ENCODE measurements at places on chromosomes 11 and 22.

GRCh38 chr22:42336527-42337227 lies 66.2 kb upstream of the TCF20 start:
- DNase-seq, result no peak

- no peak for DNase-seq
Measured at GRCh38 chr11:67117672-67118180, 1.3 kb upstream of the KDM2A start.

GRCh38 chr11:69684651-69685050 lies 9.5 kb upstream of the LTO1 start:
- no peak for DNase-seq

GRCh38 chr11:72793425-72794367 lies at the start of gene STARD10:
Gene STARD10, minus strand, starts transcription at chr11:72794047. Its CDS starts 12,866 bp downstream, at chr11:72781181.
- DNase-seq, result peak; percentile 92

DNA sequence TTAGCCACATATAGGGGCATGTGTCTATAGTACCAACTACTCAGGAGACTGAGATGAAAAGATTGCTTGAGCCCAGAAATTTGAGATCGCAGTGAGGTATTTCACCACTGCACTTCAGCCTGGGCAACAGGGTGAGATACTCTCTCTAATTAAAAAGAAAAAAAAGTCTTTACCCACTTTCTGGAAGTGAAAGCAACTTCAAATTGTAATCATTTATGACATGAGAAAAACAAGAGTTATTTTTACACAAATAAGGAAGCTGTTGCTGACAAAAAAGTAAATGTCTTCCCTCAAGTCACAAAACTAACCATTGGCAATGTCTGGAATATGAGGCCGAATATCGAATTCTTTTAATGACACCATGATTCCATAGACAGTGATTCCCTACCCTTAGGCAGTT lies 71.4 kb downstream of the GLYATL1 start:
- DNase-seq, result no peak

DNA sequence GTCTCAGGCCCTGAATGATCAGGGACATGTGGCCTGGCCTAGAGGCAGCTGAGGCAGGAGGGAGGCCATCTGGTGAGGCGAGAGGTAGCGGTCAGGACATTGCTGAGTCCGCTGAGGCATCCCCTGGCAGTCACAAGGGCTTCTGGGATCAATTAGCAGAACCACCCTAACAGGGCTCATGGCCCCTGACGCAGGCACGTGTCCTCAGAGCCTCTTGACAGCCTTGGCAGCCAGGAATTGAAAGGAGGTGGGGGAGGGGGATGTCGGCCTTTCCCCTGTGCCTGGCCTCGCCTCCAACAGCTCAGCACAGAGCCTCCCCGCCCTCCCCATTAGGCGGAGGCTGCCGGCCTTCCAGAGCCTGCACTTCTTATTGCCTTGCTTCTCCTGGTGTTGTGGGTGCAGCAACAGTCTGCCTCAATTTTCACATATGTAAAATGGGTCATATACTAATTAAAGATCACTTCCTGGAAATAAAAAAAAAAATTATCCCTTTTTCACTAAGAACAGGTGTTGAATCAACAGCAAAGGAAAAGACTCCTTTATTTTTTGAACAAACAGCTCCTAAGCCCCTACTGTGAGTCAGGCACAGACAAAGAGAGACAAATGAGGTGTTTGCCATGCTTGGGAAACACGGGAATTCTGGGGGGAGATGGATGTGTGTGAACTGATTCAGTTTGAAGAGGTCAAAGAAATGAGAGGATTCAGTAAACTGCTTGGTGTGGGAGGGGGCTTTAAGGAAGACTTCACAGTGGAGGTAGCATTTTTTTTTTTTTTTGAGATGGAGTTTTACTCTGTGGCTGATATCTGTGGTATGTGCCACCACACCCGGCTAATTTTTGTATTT lies 55.3 kb downstream of the NFAM1 start:
- no peak for DNase-seq

DNA sequence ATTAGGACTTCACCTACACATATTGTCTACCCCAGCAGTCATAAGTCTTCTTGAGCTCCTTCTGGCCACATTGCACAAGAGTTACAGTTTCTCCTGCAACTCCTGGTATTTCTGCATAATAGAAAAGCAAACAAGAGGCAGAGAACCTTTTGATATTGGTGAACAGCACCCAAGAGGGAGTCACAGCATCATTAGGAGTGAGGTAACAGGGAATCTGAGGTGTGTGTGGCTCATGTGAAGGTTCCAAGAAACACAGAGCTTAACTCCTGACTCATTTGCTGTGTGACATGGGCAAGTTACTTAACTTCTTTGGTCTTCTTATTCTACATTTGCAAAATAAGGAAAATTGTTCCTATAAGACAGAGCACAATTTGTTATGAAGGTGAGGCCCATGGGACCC lies 374.6 kb downstream of the INSC start:
- DNase-seq, result no peak

- peak; percentile 64 for DNase-seq
Measured at GRCh38 chr11:132125988-132126871, 755.8 kb downstream of the NTM start.

GRCh38 chr11:69559181-69559580 lies 77.7 kb downstream of the LINC01488 start:
- DNase-seq, result no peak

DNA sequence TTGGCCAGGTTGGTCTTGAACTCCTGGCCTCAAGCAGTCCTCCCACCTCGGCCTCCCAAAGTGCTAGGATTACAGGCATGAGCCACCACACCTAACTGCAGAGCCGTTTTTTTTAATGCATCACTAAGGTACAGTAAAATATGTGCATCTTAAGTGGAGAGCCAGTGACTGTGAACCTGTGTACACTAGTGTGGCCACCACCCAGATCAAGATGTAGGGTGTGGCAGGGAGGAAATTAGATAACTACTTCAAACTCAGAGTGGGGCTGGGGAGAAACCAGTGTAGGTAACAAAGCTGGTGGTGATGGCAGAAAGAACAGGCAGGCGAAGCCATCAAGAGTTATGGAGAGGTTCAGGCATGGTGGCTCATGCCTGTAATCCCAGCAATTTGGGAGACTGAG lies 14.4 kb downstream of the SNAP29 start:
- DNase-seq, result no peak

DNA sequence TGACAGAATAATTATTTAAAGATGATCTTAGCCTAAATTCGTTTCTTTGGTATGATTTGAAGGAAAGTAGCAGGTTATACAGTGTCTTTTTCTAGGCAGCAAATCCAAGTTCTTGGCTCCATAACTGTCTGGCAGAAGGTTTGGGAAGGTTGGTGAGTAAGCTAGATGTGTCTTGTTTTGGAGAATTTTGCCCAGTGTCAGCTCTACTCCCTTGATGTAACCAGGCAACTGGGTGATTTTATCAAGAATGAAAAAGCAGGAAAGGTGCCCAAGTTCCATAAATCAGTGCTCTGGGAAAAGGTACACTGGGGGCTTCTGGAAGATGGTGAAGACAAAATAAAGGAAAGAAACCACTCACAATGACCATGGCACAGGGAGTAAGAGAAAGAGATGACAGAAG lies 71.5 kb upstream of the USP47 start:
- no peak for DNase-seq

GRCh38 chr11:125036933-125037332 lies 26.2 kb upstream of the SLC37A2 start:
- no peak for DNase-seq

DNA sequence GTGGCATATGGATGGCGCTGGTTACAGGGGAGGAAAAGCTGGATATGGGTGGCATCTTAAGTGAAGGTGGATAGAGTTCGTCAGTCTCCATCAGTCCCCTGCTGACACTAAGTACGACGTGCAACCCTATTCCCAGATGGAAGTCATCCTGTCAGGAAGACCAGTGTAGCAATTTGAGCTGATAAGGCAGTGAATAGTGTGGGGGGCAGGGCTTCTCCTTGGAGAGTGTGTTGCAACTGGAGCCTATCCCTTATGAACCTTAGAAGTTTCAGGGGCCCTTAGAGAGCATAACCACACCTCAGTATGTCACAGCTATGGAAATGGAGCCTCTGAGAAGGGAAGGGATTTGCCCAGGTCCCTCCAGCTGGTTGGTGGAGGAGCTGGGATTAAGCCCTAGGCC lies 36.1 kb upstream of the ANKK1 start:
- no peak for DNase-seq

DNA sequence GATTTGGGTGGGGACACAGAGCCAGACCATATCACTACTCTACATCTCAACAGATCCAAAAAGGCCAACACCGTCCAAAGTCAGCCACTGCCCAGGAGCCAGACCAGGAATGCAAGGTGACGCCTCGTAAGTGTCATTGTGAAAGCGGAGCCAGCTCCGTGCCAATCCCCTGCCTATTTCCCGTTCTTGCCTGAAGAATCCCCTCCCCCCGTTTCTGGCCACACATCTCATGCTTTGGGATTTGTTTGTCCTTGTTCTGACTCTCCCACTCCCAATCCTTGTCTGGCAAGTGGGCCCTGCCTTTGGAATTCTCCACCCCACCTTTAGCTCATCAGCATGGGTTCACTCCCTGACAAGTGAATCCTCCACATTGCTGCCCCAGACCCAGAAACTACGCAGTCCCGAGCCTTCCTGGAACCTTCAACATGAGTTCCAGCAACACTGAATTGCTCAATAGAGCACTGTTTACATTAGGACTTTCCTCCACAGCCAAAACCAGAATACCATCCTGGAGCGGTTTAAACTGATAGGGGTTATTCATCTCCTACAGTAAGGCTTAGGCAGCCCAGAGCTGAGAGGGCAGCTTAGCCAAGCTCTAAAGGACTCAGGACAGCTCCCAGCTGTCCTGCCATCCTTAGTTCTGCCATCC lies 6.0 kb upstream of the SLC35C1 start:
- DNase-seq, result no peak

- DNase-seq, result no peak
Measured at GRCh38 chr11:86637988-86638387, 34.4 kb downstream of the ME3 start.

DNA sequence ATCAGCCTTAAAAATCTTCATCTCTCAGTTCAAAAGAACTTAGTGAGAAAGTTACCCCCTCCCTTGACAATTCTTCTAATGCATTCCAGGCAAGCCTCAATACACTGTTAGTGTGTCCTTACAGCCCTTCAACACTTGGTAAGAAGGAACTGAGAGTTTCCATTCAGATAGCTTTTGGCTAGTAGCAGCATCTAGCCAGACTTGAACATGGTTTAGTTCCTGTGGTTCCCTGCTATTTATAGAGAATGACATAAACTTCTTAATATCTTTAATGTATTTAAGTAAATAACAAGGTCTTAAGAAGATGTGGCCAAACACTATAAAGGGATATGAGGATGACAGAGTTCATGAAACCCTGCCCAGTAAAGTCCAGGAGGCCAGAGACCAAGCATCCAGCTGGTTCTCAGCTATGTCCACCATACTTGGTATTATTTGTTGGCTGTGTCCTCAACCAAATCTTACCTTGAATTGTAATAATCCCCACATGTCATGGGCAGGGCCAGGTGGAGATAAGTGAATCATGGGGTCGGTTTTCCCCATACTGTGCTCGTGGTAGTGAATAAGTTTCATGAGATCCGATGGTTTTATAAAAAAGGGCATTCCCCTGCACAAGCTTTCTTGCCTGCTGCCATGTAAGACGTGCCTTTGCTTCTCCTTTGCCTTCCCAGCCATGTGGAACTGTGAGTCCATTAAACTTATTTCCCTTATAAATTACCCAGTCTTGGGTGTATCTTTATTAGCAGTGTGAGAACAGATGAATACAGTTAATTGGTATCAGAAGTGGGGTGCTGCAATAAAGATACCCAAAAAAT lies 132.4 kb downstream of the LARGE1 start:
- DNase-seq, result no peak

DNA sequence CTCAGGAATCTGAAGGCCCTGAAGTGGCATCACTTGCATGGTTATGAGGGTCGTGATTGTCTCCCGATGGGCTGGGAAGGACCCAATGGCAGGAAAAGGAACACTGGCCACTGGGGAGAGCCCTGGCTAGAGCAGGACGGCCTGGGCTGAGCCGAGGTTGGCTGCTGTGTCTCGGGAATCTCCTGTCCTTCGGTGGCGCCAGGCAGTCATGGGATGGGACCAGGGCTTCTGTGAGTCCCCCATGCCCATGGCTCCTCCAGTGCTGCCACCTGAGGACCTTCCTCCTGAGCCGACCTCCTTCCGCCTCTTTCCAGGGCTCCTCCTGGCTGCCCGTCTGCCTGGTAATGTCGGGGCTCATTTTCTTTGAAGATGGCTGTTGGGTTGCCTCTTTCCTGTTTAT lies 1394.0 kb downstream of the BRD1 start:
- no peak for DNase-seq

DNA sequence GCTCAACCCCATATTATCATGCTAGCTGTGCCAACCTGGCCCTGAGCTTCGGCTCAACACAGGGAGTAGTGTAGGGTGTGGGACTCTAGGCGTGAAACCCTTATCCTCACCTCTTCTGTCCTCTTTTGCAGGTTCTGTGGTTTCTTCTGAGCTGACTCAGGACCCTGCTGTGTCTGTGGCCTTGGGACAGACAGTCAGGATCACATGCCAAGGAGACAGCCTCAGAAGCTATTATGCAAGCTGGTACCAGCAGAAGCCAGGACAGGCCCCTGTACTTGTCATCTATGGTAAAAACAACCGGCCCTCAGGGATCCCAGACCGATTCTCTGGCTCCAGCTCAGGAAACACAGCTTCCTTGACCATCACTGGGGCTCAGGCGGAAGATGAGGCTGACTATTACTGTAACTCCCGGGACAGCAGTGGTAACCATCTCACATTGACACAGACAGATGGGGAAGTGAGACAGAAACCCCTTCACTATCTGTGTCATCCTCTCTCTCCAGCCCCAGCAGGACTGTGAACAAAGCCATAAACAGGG lies 76.4 kb downstream of the GGTLC2 start:
- DNase-seq, result no peak

DNA sequence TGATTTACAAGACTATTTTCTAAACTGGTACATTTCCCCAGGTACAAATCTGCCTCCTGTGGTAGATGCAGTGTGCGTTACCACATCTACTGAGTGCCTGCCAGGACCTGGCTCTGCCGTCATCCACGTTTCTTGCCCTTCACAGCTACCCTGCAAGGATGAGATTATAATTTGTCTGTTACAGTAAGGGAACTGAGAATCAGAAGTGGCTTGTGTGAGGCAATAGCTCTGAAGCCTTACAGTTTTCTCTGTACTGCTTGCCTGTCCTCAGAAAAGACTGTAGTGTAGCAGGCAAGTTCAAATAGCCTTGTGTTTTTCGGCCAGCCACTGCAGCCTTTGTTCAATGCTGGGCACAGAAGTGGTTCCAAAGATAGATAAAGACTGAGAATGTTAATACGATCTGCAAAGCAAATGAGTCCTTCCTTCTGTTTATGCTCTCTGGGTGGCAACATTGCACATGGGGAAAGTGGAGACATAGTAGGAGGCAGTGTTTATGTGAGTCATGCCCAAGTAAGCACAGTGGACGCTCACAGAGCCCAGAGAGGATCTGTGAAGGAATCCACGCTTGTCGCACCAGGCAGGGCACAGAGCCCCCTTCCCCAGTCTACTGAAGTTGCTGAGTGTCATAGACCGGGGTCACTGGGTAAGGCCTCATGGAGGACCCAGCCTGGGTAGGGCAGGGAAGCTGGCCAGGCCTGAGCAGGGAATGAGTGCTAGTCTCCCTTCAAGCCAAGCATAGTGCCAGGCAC lies 49.1 kb downstream of the MICAL2 start:
- DNase-seq, result no peak

- DNase-seq, result peak; percentile 39
Measured at GRCh38 chr11:84430661-84431060, 1144.5 kb upstream of the CCDC90B start.

GRCh38 chr11:111334532-111335502 lies 36.5 kb downstream of the POU2AF3 start:
- DNase-seq, result peak; percentile 92

Measured in NCI-H2081 (cell line).